Renal cortex interstitium (tissue), 15 donors: ENCODE measurements at places on chromosomes 7 and 10.

GRCh38 chr7:47392241-47392759, 189.6 kb downstream of the TNS3 start:
- no peak for DNase-seq

DNA sequence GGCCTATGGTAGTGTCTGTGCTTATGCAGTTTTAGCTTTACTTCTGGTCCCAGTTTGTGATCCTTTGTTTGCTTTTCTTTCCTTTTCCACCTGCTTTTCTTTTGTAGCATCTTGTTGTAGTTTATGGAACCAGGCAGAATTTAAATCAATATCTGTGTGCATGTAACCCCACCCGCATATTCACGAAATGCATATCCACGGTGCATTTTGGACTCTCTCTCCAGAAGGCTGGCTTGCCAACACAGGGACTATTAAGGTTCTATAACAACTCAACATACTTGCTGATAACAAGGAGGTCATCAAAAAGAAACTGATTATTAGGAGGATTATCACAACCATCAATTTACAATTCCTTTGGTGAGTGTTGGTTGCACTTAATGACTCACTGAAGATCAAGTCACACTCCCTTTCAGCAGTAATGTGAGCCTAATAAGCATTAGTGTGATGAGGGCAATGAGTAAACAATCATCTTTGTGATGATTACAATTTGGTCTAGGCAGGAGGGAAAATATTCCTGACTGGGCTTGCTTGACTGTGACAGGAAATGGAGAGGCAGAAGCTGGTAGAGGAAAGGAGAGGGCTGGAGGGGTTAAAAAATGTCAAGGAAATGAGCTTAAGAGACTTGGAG, 378.6 kb downstream of the REEP3 start:
- no peak for DNase-seq

DNA sequence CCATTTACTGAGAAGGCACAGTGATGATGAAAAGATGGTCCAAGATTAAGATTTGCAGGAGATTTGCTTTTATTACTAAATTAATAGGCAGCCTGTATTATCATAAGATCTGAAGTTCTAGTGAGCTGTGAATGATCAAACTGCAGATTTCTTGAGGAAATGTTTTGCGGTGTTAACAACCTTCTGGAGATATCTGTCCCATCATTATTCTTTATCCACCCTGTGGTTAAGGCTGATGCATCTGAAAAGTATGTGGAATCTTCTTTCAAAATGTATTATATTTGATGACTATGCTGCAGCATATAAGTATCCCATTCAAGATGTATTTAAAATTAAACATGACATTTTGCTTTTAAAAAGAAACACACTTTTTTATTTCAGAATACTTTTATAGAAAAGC, 150.3 kb downstream of the POLR1F start:
- no peak for DNase-seq

DNA sequence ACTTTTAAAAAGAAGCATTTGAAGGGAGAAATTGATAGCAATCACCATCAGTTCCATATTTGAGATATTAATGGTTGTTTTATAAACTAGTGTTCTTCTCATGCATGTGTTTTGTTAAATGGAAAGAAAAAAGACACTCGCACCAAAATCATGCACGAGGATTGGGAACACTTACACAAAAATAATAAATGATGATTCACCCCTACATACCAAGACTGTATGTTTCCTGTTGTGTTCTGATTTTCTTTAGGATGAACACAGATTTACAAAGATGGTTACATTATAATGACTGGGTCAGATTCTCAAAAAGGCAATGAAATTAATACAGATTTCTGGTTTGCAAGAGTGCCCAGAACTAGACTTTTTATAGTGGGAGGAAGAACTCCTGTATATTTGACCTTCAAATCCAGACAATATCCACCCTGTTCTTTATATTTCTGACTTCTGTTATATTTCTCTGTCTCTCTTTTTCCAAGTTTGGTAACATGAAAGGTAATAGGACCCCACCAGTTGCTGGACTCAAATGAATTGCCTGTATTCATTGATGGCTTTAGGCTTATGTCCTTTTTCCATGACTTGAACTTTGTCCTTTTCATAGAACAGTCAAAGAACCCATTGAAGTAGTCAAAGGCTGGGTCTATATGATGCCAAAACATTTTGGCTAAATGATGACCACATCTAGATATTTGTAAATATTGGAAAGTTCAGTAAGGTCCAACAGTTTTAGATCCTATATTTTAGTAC, 54.4 kb downstream of the SEMA3A start:
- no peak for DNase-seq

GRCh38 chr10:132457328-132458070, 60.5 kb downstream of the PWWP2B start:
- no peak for DNase-seq
